Activated CD4-positive, alpha-beta T cell treated with anti-CD3 and anti-CD28 coated beads for 24 hours (primary cell): ENCODE measurements at places on chromosomes 6 and 20.

GRCh38 chr6:3885262-3886036 lies 36.3 kb downstream of the FAM50B start:
- no peak for DNase-seq

DNA sequence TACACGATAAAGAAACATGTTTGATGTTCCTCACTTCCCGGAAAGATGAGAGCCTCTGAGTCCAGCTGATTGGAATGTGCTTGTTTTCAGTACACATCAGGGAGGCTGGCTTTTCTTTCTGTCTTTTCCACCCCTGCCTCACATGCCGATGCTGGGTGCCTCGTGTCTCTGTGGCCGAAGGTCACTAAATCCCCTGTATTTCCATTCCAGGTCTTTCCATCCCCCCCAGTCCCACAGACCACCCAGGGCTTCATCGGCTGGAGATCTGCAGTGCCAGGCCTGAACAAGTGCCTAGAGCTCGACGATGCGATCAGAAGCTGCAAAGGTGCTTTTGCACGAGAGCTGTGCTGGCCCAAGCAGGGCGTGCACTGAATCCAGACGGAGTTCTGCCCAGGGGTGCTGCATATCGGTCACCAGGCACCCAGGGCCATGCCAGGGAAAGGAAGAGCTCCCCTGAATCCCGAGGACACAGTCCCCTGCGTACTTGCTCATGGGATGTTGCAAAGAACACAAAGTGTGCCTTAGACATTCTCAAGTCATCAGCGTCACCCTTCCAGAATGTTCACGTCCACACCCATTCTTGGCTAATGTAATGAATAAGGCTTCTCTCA lies 67.9 kb downstream of the ANKRD60 start:
- no peak for DNase-seq

- no peak for DNase-seq
These were observed 9.4 kb upstream of the ARMC12 start for GRCh38 chr6:35727231-35727934.

GRCh38 chr6:85496009-85496579 lies 46.2 kb downstream of the NT5E start:
- no peak for DNase-seq

DNA sequence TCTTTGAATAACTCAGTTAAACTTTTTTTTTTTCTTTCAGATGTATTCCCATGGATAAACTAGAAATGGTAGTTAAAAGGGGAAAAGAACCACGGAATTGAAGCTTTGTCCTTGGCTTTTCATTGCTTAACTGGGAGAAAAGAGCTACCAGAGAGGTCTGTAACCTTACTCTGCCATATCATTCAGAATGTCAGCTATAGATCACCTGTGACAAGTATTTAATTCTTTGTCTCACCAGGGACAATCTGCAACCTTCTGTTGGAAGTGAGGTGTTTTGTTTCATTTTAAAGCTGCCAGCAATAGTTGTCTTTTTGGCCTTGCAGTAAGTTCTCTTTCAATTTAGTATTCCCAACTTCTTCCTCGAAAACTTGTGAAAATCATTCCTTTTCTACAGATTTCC lies 618.4 kb downstream of the FRK start:
- no peak for DNase-seq

DNA sequence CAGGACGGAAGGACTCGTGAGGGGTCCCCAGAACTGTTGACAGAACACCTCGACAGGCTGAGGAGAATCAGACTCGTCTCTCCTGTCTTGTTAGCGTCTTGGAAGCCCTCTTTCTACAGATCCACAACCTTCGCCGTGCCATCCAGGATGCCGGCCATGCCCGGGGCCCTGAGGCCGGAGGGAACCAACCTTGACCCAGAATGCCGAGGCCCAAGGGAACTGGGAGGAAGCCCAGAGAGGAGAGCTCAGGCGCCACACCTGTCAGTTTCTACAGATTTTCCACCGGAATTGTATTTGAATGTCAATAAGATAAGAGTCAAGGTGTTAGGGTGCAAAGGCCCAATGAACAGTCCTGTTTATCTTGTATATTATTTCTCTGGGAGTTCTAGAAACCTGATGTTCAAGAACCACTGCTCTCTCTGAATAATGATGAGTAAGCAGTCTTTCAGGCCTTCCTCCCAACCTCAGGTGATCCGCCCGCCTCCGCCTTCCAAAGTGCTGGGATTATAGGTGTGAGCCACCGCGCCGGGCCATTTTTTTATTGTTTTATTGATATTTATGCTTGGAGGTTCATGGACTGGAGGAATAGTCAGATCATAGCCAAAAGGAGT lies 799 bp upstream of the ME1 start:
- DNase-seq = no peak

DNA sequence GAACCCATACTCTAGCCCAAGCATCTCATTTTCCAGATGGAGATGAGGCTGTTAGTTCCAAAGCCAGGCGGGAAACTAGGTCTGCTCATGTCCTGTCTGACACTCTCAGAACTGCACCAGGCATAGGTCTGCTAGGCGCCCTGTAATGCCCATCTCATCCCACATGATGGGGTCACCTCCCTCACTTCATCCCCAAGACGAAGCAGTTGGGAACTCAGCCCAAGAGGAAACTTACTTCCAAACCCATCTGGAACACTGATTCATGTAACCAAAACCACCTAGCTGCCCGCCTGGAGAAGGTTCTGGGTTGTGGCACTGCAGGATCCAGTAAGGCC lies 119.4 kb upstream of the PRND start:
- DNase-seq = no peak

DNA sequence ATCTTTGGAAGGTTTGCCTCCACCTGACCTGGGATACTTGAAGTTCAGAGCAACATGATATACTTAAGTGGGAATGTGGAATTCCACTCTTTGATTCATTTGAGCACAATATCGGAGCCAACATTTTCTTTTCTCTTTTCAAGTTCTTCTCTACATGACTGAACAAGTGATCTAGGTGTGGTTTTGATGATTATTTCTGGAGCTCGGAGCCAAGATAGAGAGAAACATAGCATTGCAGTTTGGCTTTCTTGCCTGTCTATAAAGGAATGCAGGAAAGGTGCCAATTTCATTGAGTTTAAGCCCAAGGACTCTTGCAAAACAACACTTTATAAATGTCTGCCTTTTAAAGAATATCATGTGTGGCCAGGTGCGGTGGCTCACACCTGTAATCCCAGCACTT lies 124.2 kb upstream of the FAM83B start:
- no peak for DNase-seq

DNA sequence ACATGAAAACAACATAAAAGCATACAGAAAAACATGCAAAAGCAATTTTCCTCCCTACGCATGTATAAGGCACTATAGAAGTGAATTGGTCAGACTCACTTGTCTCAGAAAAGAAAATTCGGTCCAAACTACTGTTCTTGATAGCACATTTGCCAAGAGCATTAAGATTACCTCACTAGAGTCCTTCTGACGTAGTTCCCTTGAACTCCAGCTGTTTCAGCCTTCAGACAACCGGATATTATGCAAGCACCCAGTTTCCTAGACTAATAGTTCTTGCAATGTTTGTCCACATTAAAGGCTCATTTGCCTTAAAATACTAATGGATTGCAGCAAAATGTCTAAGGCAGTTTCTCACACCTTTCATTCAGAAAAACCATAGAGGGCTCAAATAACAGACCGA lies 2.5 kb upstream of the CASS4 start:
- no peak for DNase-seq

GRCh38 chr6:117553142-117553541 lies 49.2 kb downstream of the GOPC start:
- DNase-seq = no peak

DNA sequence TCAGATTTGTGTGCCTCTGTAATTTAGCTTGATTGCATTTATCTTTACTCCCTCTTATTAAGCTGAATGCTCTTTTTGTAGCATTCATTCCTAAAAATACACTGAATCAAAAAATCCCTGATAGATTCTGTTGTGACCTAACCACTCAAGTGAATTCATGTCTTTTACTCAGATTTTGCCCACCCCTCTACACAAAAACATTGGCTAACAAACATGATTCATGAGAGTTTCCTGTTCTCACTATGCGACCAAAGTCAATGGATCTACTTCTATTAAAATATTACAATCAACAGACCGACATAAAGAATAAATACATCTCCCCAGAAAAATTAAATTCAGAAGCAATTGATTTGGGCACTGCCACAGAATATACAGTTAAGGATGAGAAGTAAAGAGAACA lies 99.5 kb upstream of the THEMIS start:
- DNase-seq = no peak

GRCh38 chr6:128487055-128487454 lies 33.3 kb downstream of the PTPRK start:
- DNase-seq = no peak

DNA sequence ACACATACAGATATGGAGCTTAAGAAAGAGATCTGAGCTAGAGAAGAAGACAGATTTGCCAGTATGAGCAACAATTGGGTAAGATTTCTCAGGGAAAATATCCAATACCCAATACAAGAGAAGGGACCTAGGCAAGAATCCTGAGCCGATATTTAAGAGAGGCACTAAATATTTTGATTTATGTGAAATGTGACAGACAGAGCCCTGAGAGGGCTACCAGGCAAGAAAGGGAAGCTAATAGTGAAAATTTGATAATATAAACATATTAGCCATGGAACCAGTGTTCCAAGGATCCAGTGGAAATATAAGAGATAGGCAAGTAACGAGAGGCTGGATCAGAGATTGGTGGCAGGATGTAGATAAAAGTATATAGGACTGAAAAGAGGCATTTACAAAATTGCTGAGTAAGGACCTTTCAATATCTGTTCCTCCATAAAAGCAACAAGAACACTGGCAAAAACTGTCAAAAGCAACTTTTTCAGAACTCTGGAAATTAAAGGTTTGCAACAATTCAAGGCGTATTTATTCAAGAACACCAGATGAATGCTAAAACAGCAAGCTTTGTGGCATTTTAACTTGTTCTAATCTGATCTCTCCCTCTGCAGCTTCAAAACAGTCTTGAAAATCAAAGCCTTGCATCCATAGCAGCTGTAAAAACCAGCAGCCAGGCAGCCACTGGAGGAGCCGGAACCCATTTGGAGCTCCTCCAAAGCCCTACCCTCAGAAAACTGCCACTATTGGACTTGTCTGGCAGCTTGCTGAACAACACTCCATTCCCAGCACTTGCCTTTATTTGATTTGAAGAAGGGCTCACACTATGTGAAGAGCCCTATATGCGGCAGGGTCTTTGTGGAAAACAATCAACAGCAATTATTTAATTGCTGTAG lies 58.8 kb downstream of the REV3L start:
- no peak for DNase-seq
